ENCODE measurements at places on chromosomes 3 and 15.

DNA sequence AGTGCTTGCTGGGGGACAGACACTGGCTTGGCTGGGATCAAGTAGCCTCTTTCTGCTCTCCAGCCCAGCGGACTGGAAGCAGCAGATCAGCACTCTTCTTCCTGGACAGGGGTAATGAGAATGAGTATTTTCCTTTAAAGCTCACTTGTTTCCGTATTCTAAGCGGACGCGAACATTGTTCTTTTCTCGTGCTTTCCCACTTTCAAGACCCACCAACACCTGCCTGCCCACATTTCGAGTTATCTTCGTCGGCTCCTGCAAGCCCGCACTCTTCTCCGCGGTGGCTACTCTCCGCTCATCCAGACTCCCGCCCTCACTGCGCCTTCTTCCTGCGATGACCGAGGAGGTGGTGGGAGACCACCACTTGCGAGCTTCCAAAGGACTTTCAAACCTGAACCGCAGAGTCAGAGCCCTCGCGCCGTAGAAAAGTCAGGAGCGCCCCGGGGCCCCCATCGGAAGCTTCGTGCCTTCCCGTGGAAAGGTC, 1.6 kb upstream of the PPM1L start:
- DNase-seq: peak; percentile 32

GRCh38 chr15:90412356-90413194, 24.5 kb downstream of the IQGAP1 start:
- peak; percentile 69 for DNase-seq

GRCh38 chr3:69273896-69274295, 112.0 kb downstream of the FRMD4B start:
- peak; percentile 57 for DNase-seq

GRCh38 chr3:56324473-56324872, 143.8 kb downstream of the ERC2 start:
- DNase-seq: no peak

DNA sequence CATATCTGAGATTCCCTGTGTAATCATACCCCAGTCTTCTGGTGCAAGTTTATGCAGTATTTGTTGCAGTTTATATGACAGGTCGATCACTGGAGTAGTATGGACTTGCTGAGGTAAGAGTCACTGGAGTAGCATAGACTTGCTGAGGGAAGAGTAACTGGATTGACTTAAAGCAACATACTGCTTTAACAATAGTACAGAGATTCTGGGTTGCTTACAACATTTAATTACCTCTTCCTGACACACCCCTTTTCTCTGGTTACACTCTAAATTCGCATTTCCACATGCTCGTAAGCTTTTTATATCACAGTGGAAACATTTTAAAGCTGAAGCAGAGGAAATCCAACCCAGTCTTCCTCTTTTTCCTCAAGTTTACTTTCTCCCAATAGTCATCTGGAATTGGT, 11.8 kb downstream of the AAGAB start:
- no peak for DNase-seq

DNA sequence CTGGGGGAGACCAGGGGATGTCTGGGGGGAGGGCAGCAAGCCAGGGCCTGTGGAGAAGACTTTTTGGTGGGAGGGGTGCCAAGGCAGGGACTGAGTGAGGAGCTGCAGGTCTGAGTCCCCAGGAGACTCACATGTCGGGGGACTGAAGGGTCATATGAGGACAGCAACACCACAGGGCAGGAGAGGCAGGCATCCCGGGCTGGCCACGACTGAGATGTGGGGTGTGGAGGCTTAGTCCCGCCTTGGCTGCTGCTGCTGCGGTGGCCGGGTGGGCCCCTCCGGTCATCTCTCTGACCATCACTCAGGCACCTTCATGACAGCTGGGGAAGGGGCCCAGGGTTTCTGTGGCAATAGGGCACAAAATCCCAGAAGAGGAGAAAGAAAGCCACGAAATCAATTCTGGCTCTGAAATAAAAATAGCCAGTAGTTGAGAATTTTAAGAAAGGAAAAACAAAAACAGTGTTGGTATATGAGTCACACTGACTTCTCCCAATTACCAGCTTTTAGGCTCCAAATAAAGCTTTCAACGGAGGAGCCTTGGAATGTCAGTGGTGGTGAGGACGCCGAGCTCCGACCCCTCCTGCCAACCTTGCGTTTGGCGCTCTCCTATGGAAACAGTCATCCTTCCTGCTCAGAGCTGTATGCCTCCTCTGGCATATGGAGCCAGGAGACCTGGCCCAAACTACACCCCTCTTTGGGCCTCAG, 52.9 kb upstream of the ITGA11 start:
- peak; percentile 40 for DNase-seq

DNA sequence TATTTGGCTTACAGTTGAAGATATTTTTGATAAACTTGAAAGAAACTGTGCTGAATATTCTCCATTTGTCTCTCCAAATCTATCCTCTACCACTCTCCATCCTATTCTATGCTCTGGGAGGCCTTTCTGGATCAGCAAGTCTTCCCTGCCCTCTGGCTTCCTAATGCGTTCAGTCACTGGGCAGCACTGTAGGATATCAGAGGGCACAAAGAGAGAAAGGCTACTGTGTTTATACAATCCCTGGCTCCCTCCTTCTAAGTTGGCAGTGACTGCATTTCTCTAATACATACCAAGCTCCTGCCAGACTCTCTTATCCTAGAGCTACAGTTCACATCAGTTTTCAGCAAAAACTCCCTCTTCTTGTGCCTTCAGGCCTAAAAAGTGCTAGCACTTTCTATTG, 102.1 kb upstream of the FHIT start:
- no peak for DNase-seq

DNA sequence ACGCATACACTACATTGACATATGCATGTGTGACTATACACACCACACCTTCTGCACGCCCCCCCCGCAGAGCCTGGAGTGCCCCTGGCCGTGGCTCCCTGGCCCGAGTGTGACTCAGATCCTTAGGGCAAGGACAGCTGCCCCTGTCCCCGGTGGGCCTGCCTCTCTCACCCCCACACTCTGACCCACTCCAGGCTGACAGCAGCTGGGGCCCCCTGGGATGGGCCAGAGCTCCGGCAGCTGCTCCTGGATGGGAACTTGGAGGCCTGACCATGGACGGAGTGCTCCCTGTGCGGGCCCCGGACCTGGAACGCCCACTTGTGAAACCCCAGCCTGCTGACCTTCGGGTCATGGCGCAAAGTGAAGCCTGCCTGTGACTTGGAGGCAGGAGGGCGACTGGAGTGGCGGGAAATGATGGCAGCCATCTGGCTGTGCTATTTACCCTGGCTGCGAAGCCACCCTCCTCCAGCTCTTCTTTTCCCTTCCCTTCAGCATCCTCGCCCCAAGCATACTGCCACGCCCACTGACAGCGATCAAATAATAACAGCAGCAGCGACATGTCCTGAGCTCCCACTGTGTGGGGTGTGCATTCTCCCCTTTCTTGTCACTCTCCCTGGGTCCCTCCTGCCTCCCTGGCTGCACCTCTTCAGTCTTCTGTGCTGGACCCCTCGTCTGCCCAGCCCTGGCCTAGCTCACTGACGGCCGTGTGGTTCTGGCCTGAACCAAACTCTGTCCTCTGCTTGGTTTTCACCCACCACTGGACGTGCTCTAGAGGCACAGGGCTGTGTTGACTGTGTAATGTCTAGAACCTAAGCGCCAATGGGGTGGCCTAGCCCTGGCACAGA, 90.7 kb upstream of the MEF2A start:
- no peak for DNase-seq

- peak; percentile 88 for DNase-seq
These were observed 2.7 kb downstream of the VGLL3 start for GRCh38 chr3:86988235-86988634.
